ENCODE measurements at places on chromosomes 2 and 18.

DNA sequence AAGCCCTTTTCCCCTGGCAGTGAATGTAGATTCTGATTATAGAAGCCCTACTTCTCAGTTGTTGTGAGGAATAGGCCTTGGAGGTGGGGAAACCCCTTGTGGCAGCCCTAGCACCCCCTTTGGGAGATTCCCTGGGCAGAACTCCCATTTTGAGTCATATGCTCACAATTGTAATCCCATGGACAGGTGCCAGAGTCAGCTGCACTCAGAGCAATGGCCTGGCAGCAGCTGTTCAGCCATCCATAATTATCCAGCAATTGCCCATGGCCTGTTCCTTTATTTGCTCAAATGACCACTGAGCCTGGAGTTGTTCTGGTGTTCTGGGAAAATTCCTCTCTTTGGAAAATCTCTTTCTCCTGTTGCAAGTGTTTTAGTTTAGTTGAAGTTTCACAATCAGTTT lies 71.7 kb downstream of the PTRHD1 start:
- no peak for DNase-seq

DNA sequence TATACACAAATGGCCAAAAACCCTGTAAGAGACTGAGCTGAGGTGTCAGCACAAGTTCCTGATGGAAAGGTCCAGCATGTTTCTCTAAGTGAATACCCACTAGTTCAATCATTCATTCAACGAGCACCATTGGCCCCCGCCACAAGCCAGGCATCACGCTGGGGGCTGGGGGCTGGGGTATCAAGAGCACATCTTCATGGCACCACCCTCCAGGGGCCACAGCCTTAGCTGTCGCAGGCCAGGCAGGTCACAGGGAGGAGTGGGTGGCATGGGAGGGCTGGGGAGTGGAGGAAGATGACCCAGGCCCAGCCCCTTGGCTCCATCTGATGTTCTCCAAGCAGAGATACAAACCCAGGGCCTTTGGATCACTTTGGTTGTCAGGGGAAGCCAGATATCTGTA lies 97.9 kb downstream of the ACKR3 start:
- DNase-seq: no peak

DNA sequence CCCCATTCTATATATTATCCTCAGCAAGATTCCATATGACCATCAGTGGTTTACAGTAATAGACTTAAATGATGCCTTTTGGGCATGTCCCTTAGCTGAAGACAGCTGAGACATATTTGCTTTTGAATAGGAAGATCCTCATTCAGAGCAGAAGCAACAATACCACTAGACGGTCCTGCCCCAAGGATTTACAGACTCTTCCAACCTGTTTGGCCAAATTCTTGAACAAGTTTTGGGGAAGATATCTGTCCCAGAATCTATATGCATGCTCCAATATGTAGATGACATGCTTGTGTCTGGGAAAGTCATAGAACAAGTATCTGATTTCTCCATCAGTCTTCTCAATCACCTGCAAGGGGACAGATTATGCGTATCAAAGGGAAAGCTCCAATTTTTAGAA lies 137.1 kb upstream of the RMP24 start:
- DNase-seq: no peak

GRCh38 chr2:25341011-25341727 lies 556 bp downstream of the DNMT3A start:
- DNase-seq: no peak

GRCh38 chr2:67772216-67773170 lies 290.3 kb downstream of the C1D start:
- no peak for DNase-seq

DNA sequence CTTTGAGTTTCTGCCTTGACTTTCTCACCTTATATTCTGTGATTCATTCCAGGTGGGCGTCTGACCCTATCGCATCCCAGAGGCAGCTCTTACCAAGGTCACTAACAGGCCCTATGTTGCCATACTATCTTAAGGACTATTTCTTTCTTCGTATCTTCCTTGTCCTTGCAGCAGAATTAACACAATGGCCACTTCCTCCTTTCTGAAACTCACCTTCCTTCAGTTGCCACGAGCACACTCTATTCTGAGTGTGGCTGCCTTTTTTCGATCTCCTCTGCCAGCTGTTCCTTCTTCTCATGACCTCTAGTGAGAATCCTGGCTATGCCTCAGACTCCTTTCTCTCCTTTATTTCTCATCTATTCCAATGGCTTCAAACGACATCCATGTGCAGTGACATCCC lies 160.4 kb upstream of the CCDC195 start:
- DNase-seq: no peak

DNA sequence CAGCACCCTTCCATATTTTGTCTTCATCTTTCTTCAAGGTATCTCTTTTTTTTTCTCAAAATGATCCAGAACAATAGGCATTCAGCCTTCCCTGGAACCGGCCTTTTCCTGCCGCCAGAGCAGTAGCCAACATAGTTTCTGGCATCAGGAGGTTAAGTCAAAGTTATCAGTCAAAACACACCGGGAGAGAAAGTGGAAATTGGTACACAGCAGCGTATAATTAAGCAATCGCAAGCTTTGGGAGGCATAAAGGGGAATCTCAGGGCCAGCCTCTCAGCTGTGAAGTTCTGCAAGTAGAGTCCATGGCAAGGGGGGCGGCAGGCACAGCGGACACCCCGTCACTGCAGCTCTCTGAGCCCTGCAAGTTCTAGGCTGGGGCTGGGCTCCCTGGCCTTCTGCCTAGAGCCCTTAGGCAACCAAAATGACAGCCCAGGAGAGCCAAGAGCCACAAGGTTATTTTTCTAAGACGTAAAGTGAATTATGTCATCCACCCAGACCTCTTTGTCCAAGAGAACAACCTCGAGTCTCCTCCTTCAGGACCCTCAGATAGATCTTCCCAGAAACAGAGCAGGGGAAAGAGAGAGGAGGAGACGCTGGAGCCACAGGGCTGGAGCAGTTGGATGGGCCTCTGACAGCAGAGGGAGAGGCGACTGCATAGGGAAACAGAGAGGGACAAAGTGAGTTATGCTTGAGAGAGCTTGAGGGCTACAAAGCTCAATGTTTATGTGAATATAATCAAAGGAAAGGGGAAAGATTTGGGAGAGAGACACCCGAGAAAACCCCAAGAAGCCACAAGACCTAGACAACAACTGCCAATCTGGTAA lies 114.7 kb downstream of the BCL2L11 start:
- no peak for DNase-seq

DNA sequence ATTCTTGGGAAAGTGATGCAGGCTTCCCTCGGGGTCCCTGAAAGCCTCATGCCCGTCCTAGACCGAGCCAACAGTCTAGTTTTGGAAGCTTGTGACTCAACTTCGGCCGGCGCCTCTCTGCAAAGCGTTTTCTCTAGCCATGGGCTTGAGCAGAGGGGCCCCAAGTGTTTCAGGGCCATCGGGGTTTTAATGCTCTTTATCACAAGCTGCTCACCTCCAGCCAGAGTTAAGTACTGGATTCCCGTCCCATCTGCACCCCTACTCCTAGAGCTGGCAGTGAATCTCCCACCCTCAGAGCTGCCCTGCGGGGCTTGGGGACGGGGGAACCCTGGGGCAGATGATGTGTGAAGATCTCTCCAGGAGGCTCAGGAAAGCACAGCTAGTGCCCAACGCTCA lies 7.3 kb downstream of the RAX start:
- no peak for DNase-seq

DNA sequence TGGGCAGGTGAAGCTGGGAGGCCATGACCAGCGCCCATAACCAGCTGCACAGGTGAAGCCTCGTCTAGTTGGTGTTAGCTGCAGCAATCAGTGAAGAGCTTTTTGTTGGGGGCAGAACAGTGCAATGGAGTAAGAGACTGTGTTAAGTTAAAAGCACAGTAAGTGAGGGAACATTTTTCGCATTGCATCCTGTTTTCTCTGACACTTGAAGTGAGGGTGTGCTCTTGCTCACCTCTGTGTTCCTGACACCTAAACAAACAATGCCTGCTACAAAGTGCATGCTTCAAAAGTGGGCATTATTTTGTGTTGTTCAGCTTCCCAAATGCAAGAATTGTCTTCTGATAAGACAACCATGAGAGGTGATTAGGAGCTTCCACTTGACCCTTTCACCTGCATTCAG lies 324.0 kb upstream of the ACVR2A start:
- DNase-seq: no peak

DNA sequence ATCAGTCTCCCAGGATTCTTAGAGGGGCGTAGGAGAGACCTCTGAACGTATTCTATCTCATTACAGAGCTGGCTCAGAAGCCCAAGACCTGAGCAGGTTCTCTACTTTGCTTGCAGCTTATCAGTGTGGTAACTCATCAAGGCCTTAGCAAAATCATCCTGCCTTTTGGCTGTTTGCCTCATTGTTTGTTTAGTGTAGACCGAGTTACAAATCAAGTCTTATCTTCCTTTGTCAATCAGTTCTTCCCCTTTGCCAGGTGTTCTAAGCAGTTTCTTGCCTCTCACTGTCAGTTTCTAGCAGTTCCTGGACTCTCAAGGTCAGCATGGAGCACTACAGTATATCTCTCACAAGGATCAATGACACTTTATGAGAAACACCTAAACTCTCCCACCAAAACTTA lies 30.9 kb upstream of the NAB1 start:
- DNase-seq: no peak

DNA sequence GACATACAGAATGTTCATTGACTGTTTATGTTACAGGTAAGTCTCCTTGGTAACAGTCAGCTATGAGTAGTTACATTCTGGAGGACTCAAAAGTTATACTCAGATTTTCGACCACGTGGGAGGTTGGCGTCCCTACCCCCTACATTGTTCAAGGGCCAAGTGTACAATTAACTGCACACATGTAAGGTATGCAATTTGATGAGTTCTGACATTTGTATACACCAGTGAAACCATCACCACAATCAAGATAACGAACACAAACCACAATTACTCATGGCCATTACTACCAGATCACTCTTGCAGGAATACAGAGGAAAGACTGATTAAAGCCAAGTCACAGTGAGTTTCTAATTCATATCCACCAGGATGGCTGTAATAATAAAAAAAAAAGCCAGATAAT lies 39.6 kb upstream of the LDLRAD4 start:
- DNase-seq: no peak

DNA sequence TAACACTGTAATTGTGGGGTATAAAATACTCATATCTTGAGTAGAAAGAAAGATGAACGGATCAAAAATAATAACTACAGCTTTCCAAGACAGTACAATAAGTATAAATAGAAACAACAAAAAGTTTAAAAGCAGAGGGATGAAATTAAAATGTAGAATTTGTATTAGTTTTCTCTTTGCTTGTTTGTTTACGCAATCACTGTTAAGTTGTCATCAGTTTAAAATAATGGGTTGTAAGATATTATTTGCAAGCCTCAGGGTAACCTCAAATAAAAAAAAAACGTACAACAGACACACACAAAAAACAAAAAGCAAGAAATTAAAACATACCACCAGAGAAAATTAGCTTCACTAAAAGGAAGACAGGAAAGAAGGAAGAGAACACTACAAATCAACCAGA lies 18.0 kb upstream of the ABCB11 start:
- no peak for DNase-seq

GRCh38 chr18:3328532-3328931 lies 66.6 kb downstream of the MYL12B start:
- DNase-seq: no peak

GRCh38 chr2:120111193-120111592 lies 98.3 kb downstream of the EPB41L5 start:
- DNase-seq: no peak

GRCh38 chr2:19806131-19806530 lies 95.7 kb downstream of the TTC32 start:
- no peak for DNase-seq

- DNase-seq: no peak
These were observed 20.4 kb upstream of the XDH start for GRCh38 chr2:31434911-31435310.

DNA sequence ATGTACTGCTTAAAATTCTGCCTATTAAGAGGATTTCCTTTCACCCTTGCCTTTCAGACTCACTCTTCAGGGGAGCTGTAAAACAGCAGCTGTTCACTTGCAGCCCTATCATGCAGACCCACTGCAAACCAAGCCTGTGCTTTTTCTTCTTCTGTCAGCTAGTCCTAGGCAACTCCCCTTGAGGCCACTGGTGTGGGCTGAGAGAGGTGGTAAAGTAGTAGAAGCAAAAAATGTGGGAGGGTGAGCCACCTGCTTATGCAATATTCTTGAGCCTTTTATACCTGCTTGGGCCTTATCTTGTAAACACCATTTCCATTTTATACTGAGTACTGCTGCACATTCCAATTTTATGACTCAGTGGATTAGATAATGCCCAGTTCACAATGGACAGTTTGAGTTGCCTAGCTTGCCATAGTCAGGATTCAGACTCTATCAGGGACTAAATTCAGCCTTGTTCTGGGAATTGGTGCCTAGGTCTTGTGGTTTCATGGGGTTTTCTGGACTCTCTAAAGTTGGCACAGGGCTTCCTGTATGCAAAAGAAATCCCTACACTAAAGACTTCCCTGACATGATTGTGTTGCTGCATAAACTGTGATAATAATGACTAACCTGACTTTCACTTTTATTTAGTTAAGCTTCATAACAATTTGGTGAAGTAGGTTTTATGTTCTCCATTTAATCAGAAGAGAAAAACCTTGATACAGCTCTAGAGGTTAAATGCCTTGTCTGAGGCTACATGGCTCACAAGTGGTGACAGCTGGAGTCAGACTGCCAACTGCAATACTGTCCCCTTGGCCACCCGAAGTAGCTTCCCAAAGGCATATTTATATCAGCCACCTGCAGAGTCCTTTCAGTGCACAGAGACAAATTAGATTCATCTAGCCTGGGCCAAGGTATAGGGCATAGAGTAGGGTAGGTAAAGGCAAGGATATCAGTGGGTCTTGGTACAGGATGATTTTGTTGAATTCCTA lies 47.4 kb upstream of the KDM3A start:
- DNase-seq: no peak

DNA sequence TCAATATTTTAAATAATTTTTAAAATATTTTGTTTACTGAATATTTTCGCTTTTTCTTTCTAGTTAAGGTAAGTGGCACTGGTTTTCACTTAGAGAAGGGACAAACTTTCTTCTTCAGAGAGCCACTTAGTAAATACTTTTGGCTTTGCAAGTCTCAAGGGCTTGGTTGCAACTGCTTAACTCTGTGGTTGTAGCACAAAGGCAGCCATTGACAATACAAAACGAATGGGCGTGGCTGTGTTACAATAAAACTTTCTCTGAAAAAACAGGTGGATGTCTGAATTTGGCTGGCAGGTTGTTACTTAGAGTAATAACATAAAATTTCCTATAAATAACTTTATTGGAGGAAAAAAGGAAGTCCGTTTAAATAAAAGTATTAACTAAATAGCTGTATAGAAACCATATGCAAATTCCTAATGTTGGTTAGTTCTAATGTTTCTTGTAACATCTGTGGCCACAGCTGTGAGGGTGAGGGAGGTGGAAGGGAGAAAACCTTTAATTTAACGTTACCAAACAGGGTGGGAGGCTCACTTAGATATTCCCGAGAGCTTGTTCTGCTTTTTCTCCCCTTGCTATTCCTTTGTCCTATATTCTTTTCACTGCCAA lies 62.4 kb upstream of the TNP1 start:
- no peak for DNase-seq

- DNase-seq: no peak
These were observed 349.7 kb upstream of the GALNT5 start for GRCh38 chr2:156907806-156908205.

GRCh38 chr18:60162388-60162787 lies 210.2 kb downstream of the MC4R start:
- no peak for DNase-seq

- DNase-seq: no peak
These were observed 45.4 kb upstream of the DLX2 start for GRCh38 chr2:172147944-172148650.
